Skin of body (tissue), 3 donors: ENCODE measurements at places on chromosomes 13 and 19.

DNA sequence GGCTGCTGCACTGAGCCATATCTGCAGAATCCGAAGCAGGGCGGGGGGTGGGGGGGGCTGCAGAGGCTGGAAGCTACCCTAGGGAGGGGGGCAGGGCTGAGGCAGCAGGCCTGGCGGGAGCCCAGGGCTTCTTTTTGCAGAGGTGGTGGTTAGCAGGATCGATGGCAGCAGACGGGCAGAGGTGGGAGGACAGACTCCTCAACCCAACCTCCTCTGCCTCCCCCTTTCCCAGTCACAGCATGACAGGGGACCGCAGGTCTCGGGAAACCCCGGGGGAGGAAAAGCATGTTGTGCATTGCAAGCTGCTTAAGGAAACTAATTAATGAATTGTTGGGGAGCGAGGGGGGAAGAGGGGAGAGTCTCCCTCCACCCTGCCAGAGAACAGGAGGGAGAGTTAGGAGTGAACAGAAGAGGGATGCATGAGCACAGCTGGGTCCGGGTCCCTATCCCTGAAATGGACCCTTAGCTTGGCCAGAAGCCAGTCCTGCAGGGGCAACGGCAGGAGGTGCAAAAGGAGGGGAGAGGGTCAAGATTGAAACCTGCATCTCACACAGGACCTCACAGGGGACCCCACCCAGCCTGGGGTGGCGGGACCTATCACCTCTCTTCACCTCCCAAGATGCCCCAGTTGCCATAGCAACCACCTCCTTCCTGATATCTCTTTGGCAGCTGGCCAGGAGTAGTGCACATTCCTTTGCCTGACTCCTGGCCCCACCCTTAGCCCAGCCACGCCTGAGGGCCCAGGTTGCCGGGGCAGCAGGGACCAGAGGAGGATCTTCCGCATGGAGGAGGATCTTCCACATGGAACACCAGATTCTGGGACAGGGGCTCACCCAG, 1.8 kb downstream of the FXYD7 start:
- DNase-seq, result no peak

GRCh38 chr19:45265375-45265774, 14.3 kb downstream of the MARK4 start:
- DNase-seq, result no peak

- DNase-seq, result no peak
Measured at GRCh38 chr19:15404097-15404779, 14.6 kb downstream of the AKAP8L start.

- peak; percentile 7 for DNase-seq
Measured at GRCh38 chr13:48235341-48236135, 2.5 kb downstream of the ITM2B start.

GRCh38 chr13:29758531-29759114, 91.8 kb downstream of the UBL3 start:
- no peak for DNase-seq

DNA sequence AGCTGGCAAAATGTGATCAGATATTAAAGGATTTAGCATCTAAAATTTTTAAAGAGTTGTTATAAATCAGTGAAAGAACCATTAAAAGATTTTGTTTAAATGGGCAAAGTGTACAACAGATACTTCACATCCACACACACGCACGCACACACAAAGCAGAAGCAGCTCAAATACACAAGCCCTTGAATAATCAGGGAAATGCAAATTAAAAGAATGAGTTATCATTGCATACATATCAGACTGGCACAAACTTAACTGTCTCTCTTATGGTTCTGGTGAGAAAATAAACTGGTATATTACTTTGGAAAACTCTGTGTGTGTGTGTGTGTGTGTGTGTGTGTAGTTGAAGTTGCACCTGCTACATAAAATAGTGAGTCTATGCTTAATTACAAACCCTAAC, 59.3 kb downstream of the CRYL1 start:
- DNase-seq, result no peak

DNA sequence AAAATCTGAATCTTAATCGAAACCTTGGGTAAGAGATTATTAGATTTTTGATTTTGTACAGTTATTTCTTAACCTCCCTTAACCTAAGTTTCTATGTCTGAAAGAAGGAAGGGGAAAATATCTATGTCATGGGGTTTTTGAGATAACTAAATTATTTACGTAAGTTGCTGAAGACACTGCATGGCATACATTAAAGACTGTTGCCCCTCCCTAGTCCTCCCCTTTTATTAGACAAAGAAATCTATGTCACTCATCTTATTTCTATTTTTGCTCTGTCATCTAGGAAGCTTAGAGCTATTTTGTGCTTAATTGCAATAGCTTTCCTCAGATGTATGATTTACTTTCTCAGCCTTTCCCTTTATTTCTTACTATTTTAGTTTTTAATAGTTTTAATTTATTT, 15.0 kb downstream of the COG6 start:
- DNase-seq, result no peak

- no peak for DNase-seq
Measured at GRCh38 chr13:101425623-101426022, 9.3 kb upstream of the NALCN start.

DNA sequence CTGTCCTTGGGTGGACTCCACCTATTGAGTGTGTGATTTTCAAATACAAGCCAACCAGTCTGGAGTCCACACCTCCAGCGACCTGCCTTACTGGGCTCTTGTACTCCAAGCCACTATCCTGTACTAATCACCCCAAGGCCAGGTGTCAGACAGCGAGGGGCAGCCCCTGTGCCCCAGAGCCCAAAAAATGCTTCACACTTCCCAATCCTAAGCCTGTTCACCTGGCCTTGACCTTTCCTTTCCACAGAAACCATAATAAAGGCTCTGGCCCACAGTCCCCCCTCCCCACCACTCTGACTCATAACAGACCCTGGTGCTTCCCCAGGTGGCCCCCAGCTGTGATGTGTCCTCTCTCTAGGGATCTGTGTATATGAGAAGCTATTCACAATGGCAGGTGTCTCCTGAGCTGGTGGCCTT, 3.9 kb downstream of the CD209 start:
- DNase-seq, result no peak

DNA sequence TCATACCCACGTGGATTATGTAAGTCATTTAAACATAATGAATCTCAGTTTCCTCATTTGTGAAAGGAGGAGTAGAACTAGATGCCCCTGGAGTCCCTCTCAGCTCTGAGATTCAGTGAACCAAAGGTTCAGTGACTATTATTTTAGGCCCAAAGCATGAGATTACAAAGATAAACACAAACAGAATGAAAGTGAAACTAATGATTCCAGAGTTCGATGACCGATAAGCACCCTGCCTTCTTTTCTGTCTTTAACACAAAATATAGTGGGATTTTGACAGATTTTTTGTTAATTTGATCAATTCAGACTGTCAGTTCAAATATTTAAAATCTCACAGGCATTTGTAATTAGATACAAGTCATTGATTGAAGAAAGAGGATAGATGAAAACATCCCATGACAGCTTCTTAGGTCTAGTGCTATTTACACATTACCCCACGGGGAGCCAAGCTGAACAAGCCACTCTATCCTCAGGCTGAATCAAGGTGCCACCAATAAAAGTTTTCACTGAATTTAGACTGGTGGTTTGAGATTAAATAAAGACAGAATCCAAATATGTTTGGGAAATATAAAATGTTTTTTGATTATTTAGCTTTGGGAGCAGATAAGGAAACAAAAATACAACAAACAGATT, 64.6 kb upstream of the RAP2A start:
- DNase-seq, result no peak

- peak; percentile 15 for DNase-seq
Measured at GRCh38 chr13:43269037-43269481, 245.7 kb downstream of the DNAJC15 start.

- no peak for DNase-seq
Measured at GRCh38 chr13:84029396-84029795, 147.1 kb upstream of the SLITRK1 start.

GRCh38 chr19:30236587-30236986, 135.6 kb upstream of the ZNF536 start:
- DNase-seq, result no peak

GRCh38 chr13:43270130-43270830, 246.9 kb downstream of the DNAJC15 start:
- DNase-seq, result no peak
